ENCODE measurements at places on chromosomes 4 and X.

DNA sequence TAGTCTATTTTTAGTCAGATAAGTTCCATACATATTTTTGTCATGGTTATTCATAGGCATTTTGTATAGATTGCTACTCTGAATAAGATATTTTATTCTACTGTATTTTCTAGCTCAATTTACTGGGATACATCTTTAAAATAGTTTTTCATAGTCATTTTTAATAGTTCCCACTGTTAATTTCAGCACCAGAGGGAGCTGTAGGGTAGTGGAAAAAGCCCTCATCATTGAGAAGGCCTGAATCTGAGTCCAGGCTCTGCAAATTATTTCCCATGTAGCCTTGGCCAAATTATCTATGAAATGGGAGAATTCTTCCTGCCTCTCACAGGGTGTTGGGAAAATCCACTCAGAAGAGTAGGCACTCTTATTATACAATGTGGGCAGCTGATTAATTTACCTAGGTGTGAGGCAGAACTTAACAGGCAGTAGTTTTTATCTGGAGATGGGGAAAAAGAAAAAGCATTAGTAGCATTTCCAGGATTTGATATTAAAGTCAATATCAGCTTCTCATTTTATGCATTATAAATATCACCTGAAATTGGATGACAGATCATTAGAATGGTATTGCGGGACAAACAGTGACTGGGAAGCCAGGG is 102.9 kb upstream of the PAQR3 start:
- peak; percentile 85 for DNase-seq

- peak; percentile 9 for DNase-seq
Observed at GRCh38 chrX:110143454-110144210, 140.7 kb downstream of the TMEM164 start.

DNA sequence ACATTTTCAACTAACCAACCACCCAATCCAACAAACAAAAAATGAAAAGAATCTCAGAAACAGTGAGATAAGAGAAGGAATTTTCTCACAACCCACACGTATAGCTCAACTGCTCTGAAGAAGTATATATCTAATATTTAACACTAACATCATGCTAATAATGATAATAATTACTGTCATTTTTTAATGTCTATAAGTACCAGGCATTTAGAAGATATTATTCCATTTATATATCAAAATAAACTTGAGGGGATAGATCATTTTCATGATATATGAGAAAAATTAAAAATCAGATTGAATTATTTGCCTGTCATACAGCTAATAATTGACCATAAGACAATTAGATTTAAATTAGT is 4.2 kb upstream of the AFP start:
- no peak for DNase-seq

GRCh38 chr4:76830612-76830963 is 67.4 kb downstream of the SOWAHB start:
- DNase-seq, result no peak

DNA sequence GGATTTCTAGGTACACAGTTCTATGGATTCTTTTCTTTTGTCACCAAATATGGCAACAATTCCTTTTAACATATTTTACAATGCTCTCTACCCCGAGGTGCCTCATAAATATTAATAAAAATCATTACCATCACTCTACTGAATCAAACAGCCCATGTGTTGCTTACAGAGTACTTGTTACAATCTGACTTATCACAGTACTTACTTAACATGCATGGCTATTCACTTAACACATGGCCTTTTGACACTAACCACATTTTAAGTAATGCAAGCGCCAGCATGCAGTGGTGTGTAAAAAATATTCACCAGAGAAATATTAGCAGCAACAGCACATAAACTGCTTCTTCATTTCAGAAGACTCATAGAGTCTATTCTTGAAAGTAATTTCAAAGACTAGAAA is 64.9 kb downstream of the BMP3 start:
- DNase-seq, result no peak

DNA sequence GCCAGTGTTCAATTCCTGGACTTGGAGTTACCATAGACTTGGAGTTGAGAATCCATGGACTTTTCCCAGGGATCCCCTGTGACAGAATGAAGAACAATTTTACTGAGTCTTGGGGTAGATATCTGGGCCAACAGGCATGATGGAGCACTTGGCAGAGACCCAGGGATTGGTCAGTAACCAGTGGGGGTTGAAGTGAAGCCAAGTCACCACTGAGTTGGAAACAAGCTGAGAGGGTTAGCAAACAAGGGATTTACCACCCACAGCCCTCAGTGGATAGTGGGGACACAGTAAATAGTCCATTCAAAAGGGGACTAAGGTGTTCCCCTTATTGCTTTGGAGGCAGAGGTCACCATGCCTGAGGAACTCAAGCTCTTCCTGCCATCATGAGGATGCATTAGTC is 281.7 kb downstream of the PPP1R2C start:
- DNase-seq, result no peak

DNA sequence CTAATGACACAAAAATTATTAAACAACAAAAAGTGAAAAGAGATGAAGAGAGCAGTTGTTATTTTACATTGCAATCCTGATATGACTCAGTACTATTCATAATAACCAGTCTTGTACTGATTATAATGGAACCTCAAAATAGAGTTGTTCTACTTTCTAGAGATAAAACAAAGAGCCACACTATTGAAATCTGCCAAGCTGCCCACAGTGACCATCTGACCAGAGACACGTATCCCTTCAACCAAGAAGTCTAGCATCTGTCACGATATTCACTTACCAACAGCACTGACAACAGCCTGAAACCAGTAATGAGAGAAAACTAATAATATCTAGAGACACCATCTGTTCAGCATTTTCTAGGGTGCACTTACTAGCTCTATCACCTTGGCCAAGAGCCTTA is 466.7 kb downstream of the NKX6-1 start:
- peak; percentile 55 for DNase-seq

GRCh38 chrX:10231461-10231860 is 74.7 kb downstream of the CLCN4 start:
- peak; percentile 57 for DNase-seq

GRCh38 chrX:56572975-56573374 is 9.5 kb downstream of the UBQLN2 start:
- no peak for DNase-seq

DNA sequence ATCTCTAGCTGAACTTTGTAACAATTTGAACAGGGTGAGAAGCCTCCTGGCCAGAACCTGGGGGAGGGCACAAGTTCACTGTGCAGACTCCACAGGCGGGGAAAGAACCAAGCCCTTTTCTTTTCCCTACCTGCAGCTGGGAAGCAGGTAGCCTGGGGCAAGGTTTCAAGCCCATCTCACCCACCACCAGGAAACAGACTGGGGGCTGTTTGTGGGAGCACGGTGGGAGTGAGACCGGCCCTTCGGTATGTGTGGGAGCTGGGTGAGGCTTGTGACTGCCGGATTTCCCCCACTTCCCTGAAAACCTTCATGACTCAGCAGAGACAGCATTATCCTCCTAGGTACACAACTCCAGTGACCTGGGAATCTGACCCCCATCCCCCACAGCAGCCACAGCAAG is 211.7 kb downstream of the ZNF674 start:
- no peak for DNase-seq

- DNase-seq, result no peak
Observed at GRCh38 chr4:126560794-126561193, 1072.0 kb upstream of the INTU start.

DNA sequence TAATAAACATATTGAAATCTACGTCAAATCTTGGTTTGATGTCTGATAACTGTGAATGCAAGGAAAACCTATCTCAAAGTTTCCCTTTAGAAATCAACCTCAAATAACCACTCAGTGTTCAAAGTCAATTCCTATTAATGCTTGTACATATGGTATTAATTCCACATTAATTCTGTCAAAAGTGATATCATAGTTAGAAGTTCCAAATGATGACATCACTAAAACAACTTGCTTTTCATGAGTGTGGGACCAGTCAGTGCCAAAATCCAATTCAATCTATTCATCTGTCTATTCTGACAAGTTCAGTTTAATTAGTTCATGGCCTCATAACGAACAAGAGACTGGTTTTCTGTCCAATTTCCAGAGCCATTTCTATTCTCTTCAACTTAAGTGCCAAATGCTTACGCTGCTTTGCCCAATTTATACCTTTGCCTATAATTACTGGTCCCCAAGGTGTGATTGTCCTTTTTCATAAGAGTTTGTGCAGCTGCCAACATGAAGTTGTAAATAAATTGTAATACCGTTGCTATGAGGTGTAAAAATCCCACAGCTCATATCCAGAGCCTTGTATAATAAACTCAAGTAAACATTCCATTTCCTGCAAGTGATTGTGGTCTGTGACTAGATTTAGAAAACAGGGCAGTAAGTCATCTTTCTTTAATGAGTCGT is 476.2 kb downstream of the RAB28 start:
- DNase-seq, result peak; percentile 82

- DNase-seq, result peak; percentile 2
Observed at GRCh38 chr4:164876700-164877324, at the start of gene APELA. Gene APELA, plus strand, starts transcription at chr4:164877178. Its CDS starts 154 bp downstream, at chr4:164877332.

- DNase-seq, result no peak
Observed at GRCh38 chr4:147836807-147837206, 104.9 kb downstream of the ARHGAP10 start.

DNA sequence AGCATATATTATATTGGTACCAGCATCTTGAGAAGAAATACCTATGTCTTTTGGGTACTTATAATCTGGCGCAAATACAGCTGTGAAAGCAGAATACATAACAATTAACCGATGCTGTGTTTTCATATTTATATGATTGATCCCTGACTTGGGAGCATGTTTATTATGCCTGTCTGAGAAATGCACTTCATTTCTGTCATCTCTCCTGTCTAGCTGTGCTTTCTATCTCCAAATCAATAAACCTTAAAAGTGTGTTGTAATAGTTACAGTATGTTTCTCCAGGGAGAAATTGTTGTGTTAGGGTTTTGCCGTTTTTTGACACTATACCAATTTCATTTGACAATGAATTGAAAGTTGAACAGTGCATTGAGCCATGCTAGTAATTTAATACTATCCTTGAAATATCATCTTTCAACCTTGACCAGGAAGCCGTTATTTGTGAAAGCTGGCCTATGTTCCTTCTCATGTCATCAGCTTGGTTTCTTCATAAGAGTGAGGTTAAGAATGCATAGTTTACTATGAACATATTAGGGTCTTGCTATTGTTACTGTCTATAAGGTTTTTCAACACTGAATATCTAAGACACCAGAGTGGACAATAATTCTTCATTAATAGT is 206.2 kb upstream of the PCDH18 start:
- no peak for DNase-seq

- no peak for DNase-seq
Observed at GRCh38 chr4:12116009-12116552, 687.4 kb upstream of the HS3ST1 start.

- no peak for DNase-seq
Observed at GRCh38 chrX:44596277-44596676, 53.6 kb upstream of the FUNDC1 start.

- DNase-seq, result no peak
Observed at GRCh38 chr4:188175288-188175687, 36.0 kb downstream of the TRIML1 start.

DNA sequence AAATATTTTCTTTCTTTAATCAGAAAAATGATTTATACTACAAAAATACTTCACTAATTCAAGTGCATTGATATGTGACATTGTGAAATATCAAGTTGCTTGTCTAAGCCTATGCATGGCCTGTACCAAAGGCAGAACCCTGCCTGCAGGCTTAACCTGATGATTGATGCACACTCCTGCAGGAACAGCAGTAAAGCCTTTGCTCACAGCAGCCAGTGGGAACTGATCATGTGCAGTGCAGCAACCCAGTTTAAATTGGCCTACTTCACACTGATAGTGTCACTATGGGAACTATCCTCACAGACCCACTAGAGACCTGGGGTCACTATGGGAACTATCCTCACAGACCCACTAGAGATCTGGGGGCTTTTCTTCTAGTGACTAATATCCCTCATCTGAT is 603.8 kb downstream of the RAPGEF2 start:
- DNase-seq, result no peak

DNA sequence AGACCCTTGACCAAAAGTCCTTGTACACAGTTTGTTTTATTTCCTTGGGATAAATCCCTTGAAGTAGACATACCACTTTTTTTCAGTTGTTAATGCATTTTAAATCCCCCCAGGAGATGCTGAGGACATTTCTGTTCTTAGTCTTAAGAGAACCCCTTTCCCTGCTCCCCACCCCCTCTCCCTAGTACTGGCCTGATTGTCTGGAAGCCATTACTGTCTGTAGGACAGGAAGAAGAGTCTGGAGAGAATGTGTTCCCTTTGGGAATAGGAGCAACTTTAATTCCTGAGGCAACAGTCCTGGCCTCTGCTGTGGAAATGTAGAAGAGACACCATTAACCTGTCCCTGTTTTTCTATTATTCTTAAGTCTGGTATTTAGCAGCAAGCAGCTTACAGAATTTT is 52.3 kb upstream of the TMEM131L start:
- DNase-seq, result no peak

- peak; percentile 45 for DNase-seq
Observed at GRCh38 chr4:134465417-134465816, 263.8 kb upstream of the PABPC4L start.

DNA sequence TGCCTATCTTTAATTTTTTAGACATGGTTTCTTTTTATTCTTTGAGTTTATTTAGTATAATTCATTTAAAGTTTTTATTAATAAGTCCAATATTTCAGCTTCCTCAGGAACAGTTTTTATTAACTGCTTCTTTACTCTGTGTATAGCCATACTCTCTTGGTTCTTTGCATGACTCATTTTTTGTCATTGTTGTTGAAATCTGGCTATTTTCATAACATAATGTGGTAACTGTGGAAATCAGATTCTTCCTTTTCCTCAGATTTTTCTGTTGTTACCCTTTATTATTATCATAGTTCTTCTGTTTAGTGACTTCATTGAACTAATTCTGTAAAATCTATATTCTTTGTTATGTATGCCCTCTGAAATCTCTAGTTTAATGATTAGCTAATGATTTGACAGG is 124.9 kb upstream of the CYSLTR1 start:
- no peak for DNase-seq

DNA sequence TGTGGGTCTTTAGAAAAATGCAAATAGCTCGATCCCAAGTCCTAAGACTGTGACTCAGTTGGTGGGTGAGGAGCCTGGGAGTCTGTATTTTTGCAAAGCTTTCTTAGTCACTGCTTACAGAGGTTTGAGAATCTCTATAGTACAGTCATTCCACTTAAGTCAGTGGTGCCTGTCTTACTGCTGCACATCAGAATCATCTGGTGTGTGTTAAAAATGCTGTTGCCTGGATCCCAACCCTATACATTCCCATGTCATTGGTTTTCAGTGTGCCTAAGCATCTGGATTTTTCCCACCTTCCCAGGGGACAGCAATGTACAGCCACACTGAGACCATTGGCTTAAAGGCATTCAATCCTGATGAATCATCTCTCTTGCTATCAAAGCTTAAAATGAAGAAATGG is 21.0 kb upstream of the GEMIN8 start:
- no peak for DNase-seq

DNA sequence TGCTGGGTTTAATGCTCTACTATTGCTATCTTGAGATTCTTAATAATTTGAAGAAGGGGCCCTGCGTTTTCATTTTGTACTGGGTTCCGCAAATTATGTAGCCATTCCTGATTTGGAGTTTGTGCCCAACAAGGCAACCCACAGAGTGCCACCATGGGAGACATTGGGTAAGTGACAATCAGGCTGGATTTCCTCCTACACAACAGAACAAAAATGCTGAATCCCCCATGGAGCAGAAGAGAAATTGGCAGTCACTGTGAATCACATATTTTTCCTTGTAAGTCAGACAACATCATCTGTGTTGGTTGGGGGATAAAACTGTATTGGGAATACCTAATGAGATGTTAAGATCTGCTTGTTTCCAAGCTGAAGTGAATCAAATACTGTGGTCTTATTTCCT is 80.9 kb downstream of the CNGA2 start:
- no peak for DNase-seq

All from NCI-H69 (cell line).